Gastroesophageal sphincter (tissue), 4 donors: ENCODE measurements at places on chromosomes 4 and X. TPM values are rescaled to one million over a fixed set of nuclear protein-coding genes. Genes with fewer than 3 reads are reported as not detected.

Gene ATOH1
- total RNA-seq = not detected

Gene BTC
- total RNA-seq = 40.1 TPM

Gene MXRA5
- 3.5 TPM for total RNA-seq

Gene ARAP2
- total RNA-seq = 23.4 TPM
